Stimulated activated CD4-positive, alpha-beta T cell treated with anti-CD3 and anti-CD28 coated beads, Interleukin-15, amount 100 ng/mL, for 48 hours (primary cell): ENCODE measurements at places on chromosomes 13 and 19.
A peak's percentile ranks its signal among the peaks of the same experiment; 100 is the strongest.

DNA sequence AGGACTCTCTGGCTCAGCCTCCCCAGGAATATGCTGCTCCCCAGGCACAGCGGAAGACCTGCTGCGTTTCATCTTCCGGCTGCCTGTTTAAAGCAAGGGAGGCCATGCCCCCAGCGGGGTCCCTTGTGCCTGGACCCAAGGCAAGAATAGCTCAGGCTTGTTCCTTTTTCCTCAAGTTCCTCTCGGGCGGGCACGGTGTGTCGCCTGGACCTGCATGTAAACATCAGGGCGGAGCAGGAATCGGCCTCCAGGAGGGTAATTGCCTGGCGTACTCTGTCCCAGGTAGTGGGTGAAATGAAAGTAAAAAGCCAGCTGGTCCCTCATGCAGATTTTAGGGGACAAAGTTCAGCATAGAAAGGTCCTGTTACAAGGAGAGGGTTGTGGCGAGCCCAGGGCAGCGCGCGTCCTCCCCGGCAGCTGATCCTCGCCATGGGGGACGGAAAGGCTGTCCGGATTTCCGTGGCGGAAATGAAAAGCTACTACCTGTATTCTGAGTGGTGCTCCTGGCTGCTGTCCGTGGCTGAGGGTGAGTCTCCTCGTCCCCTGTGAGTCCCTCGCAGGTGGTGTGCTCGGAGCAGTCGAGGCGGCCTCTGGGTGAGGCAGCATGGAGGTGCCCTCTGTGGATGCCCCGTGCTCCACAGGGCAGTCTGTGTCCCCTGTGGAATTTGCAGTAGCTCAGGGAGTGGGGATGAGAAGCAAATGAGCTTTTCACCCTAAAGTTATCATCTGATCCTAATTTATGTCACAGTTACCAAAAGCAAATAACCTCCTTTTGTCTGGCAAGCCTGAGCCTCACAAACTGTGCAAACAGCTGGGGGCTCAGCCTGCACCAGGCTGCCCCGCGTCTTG lies 16.2 kb downstream of the MCF2L start:
- DNase-seq: no peak

GRCh38 chr13:96141032-96141431 lies 51.1 kb downstream of the HS6ST3 start:
- DNase-seq: no peak

- peak; percentile 89 for DNase-seq
These were observed 14.0 kb upstream of the GPR4 start for GRCh38 chr19:45615795-45616703.

- no peak for DNase-seq
These were observed 77.9 kb upstream of the KCTD15 start for GRCh38 chr19:33718651-33719254.

GRCh38 chr19:46849610-46850009 lies 1.0 kb downstream of the AP2S1 start:
- DNase-seq: no peak

GRCh38 chr19:43674596-43674995 lies 4.6 kb upstream of the PLAUR start:
- no peak for DNase-seq

DNA sequence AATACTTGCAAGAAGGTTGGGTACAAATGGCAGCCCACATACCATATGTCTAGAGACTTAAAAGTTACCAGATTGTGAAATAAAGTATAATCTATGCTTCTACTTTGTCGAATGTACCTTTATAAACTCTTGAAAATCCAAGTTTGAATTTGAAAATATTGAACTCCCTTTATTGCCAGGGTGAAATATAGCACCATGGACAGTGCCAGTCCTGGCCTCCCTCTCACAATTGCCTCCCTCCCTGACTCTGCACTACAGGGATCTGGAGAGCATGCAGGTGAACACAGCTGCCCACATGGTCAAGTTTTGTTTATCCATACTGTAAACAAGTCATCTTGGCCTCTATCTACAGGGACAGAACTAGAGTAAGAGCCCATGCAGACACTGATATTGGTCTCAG lies 394.1 kb upstream of the SLITRK6 start:
- no peak for DNase-seq

GRCh38 chr19:42293540-42293939 lies 8.4 kb upstream of the PRR19 start:
- no peak for DNase-seq

DNA sequence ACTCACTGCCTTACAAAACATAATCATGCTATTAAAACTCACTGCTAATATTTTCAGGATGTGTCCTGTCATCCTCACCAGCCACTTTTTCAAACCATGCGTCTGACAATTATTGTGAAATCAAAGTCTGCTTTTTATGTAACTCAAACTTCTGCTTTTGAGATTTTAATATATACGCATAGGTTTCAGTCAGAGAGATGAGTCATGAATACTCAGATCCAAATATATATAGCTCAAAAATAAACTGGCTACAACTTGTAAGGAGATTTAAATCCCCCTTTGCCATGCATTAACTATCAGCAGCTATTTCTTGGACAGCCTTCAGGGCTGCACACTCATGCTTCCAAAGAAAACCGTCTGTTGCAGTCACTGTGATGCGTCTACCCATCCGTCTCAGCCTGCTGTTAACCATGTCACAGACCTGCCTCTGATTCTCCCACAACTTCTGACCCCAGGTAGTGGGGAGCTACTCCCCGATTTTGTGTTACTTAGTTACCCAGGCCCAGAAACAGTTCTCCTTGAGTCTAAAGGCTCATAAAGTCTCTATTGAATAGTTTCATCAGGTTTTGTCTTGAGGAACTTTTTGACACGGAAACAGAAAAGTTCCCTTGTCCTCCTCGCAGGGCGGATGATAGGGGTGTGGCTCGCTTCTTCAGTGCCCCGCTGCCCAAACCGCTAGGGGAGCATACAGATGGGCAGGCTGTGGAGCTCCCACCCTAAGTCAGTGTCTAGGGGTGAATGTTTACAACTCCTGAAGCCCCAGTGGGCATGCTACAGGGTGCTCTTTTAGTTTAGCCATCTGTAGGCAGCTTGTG lies 33.8 kb upstream of the SGCG start:
- no peak for DNase-seq

- no peak for DNase-seq
These were observed 148.6 kb downstream of the SLITRK6 start for GRCh38 chr13:85650613-85651012.

DNA sequence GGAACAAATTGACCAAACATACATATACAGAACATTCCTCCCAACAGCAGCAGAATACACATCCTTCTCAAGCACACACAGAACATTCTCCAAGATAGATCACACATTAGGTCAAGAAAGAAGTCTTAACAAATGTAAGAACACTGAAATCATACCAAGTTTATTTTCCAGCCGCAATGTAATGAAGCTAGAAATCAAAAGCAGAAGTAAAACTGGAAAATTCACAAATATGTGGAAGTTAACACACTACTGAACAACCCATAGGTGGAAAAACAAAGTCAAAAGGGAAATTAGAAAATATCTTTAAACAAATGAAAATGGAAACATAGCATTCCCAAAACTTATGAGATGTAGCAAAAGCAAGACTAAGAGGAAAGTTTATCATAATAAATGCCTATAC lies 692.6 kb downstream of the DIAPH3 start:
- no peak for DNase-seq

DNA sequence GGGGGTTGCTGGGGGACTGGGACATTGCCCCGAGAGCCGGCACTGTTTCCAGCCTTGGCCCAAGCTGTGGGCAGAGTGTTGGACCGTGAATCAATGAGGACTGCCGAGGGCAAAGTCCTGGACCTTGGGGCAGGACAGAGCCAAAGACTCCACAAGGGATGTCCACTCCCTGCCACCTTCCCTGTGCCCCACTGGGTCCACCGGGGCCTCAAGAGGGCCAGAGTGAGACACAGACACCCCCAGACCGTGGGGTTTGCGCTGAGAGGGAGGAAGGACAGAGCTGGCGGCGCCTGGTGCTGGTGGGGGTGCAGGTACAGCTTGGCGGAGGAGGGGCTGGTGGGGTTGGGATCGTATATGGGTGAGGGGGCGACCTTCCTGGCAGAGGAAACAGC lies 11.8 kb downstream of the MAST3 start:
- DNase-seq: no peak

- DNase-seq: no peak
These were observed 40.8 kb downstream of the CYP2B6 start for GRCh38 chr19:41031916-41032315.

- no peak for DNase-seq
These were observed 143.5 kb upstream of the UBL3 start for GRCh38 chr13:29993716-29994488.
